ENCODE measurements at places on chromosomes 16 and 17.
A peak's percentile ranks its signal among the peaks of the same experiment; 100 is the strongest.

DNA sequence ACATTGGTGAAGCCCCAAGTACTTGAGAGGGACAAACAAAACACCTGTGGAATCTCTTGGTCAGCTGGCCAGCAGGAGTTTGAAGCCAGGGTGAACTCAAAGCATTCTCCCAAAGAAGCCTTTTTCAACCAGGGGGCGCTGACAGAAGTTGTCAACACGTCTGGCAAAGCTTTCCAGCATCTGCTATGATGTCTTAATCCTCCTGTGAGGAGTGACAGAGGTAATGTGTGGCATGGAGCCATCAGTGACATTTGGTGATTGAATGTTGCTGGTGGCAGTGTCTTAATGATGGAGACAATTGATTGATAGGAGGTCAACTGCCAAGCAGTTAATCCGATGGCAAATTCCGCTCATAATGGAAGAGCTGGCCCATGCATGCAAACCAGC is 257.6 kb upstream of the HSBP1 start:
- no peak for DNase-seq

DNA sequence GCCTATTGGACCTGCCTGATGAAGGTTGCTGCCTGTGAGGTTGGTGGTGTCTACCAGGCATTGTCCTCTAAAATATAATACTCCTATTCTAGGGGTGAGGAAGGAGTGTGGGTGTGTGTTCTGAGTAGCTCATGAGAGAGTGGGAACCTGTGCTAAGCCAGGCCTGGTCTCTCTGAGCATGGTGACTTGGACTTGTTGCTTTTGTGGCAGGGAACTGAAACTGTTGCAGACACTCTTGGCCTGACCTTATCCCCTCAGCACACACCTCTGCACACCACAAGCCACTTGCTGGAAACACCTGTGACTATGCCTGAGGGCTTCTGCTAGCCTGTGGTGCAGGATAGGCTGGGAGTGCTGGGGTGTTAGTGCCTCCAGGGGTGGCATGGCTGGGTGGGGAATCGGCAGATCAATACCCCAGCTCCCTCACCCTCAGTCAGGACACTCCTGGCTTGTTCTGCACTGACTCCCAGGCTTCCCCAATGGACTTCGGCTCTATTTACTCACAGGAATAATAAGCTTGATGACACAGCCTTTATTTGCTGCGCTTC is 29.9 kb downstream of the PLCG2 start:
- DNase-seq, result no peak

- DNase-seq, result no peak
These were observed 28.8 kb downstream of the DYNLRB2 start for GRCh38 chr16:80569440-80570105.

- DNase-seq, result no peak
These were observed 20.7 kb downstream of the PHKB start for GRCh38 chr16:47481698-47482374.

DNA sequence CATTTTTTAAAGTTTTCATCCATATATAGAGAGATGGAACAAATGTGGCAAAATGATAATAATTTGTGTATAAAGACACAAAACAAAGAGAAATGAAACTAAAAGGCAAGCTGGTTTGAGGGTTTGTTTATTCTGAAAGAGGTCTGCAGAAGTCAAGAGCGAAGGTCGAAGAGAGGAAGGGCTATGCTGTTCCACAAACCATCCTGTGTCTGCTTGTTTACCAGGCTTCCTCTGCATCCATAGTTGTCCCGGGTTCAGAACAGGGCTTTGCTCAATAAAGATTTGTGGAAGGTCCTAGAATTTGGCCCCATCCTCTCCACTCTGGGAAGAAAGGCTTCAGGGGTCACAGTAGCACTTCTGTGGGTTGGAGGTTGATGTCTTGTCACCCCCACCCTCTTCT is 2.4 kb upstream of the MARVELD3 start:
- no peak for DNase-seq

DNA sequence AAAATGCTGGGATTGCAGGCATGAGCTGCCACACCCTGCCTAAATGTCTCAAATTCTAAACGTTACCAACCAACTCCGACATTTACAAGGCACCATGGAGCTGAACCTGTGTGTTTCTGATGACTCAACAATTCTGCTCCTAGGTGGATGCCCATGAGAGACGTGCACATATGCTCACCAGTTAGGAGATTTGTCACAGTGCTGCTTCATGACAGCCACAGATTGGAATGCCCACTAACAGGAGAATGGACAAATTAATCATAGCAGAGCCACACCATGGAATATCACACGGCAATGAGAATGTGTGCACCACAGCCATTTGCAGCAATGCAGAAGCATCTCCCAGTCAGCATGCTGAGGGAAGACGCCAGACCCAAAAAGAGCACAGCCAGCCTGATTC is 8.0 kb upstream of the KCNG4 start:
- DNase-seq, result no peak

GRCh38 chr16:89744813-89745212 is 23.5 kb downstream of the ZNF276 start:
- DNase-seq, result no peak

DNA sequence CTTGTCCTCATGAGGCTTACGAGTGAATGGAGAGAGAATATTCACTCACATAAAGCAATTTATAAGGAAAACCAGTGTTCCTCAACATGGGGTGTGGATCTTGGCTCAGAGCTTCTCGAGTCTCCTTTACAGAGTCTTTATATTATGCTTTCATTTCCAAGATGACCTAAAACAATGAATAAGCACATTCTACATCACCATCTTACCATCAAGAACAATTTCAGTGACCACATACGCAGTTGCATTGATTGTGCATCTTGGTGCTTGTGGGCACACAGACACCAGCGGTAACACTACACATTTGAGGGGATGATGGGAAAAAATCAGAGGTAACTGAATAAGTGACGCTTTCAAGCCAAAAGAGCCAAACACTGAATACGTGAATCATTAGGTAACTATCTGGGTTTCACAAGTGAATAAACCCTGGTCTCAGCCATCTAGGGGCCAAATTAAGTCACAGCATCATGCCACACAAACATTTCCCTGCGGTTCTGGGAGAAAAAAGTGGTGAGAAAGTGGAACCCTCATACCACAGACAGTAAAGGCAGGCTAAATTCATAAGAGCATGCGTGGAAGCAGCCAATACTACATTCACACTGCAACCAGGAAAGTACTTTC is 9.4 kb downstream of the CWC25 start:
- DNase-seq, result no peak

DNA sequence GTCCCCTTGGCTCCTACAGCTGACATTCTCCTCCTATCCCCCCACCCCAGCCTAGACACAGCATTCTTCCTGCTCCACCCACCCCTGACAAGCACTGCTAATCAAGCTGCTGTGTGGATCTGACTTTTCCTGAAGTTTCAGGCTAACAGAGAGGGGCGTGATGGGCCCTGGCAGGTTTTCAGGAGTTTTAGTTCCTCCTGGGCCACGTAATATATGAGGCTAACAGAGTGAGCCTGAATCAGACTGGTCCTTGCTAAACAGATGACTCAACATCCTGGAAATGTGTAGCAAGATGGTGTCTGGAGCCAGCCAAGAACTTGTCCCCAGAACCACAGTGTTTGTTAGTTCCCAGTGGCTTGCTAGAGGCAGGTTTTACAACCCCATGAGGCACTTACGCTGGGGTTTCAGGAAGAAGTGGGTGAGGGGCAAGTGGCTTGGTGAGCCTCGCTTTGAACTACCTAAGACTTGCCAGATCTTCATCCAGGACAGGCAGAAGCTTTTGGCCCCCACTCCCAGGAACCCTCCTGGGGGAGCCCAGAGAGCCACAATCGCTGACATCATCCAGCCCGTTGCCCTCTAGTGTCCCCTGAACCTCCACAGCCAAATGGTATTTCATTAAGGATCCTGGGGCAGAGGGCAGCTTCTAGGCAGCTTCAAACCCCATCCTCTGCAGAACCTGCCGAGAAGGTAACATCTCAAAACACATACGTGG is 15.9 kb downstream of the TMEM92 start:
- peak; percentile 56 for DNase-seq

DNA sequence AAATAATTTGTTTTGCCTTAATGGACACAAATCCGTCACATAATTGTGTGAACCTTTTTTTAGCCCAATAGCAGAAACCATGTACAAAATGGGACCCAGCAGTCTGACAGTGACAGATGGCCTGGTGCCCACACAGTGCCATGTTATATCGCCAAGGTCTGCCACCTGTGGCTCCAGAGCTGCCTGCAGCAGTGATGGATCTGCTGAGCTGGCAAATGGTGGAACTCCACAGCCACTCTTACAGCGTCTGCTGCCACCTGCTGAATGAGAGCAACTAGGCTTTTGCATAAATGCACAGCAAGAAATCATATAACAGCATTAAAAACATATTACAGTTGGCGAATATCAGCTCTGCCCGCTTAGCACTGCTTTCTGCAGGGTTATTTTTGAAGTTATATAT is 59.4 kb downstream of the NUP93 start:
- DNase-seq, result peak; percentile 60
